ENCODE measurements at places on chromosomes 1 and 21.

- no peak for DNase-seq
Observed at GRCh38 chr1:10785728-10786638, 10.5 kb downstream of the CASZ1 start.

GRCh38 chr1:9235560-9235959 is 986 bp downstream of the H6PD start:
- DNase-seq, result no peak

DNA sequence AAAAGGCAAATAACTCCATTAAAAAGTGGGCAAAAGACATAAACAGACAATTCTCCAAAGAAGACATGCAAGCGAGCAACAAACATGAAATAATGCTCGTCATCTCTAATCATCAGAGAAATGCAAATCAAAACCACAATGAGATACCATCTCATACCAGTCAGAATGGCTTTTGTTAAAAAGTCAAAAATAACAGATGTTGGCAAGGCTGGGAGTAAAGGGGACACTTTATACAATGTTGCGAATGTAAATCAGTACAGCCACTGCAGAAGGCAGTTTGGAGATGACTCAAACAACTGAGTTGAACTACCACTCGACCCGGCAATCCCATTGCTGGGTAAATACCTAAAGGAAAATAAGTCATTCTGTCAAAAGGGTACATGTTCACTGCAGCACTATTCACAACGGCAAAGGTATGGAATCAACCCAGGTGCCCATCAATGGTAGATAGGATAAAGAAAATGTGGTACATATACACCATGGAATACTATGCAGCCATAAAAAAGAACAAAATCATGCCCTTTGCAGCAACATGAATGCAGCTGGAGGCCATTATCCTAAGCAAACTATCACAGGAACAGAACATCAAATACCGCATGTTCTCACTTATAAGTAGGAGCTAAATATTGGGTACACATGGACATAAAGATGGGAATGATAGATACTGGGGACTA is 25.9 kb downstream of the TSPAN2 start:
- no peak for DNase-seq

- peak; percentile 11 for DNase-seq
Observed at GRCh38 chr1:104648269-104648691, 898.6 kb downstream of the AMY1C start.

DNA sequence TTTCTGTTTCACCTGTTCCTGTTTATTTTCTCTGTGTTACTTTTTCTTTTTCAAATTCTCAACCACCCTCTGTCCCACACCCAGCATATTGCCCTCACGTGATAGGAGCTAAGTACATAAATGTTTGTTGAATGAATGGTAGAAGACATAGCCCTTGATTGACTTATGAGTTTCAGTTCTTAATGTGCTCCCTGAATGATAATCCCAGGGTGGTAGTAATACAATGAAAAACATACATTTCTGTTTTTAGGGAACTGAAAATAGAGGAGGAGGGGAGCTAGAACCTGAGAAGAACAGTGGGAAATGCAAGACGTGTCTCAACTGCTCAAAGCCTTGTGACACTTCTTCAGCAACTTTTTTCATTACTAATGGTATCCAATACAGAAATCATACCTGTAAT is 147.1 kb downstream of the SPATA46 start:
- no peak for DNase-seq

GRCh38 chr21:42107881-42108553 is 36.9 kb downstream of the UMODL1 start:
- DNase-seq, result peak; percentile 74

GRCh38 chr1:162196387-162196786 is 126.9 kb downstream of the NOS1AP start:
- DNase-seq, result peak; percentile 36

GRCh38 chr1:94067196-94067595 is 53.8 kb downstream of the ABCA4 start:
- no peak for DNase-seq

DNA sequence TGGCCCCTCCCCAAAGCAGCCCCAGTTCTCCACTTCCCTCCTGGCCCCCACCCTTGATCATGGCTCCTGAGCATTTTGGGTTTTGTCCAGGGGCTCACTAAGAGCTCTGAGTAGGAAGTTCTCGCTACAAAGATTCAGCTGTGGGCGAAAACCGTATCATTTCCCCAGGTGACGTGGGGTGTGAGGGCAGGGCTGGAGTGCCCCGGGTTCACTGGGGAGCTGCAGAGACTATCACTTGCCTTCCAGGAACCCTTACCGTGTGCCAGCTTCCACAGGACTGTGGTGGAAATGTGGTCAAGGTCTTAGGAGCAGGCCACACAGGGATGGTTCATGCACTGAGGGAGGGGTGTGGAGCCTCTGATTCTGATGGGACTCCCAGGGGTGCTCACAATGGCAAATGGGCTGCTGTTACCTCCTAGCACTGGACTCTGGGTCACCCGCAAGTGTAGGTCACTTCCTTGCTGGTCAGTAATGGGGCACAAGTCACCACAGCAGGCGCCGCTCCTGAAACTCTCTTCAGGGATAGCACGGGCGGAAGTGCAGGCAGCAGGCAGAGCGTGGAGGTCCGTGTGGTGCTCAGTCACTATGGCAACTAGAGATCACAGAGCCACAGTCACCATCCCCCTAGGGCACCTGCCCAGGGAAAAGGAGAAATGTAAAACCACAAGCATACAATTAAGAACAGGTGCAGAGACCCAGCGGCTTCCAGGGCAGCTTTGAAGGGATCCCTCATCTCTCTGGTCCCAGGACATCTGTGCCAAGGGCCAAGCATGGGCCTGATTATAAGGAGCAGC is 35.4 kb downstream of the RSPH1 start:
- peak; percentile 17 for DNase-seq

DNA sequence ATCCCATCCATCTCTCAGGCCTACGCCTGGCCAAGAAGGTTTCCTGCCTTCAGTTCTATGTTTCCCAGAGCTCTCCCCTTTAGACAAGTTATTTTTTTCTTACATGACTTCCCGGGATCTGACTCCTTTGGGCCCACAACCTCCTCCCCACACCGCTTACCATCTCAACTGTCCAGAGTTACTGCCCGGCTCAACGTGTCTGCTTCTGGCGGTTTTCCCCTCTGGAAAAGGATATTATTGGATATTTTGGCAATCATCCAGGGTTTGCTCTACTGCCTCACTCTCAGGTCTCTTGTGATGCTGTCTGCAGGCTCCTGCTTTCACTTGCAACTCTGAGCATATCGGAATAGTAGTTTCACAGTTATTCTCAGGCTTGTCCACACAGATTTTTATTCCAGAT is 318.2 kb upstream of the CAMK1G start:
- no peak for DNase-seq

DNA sequence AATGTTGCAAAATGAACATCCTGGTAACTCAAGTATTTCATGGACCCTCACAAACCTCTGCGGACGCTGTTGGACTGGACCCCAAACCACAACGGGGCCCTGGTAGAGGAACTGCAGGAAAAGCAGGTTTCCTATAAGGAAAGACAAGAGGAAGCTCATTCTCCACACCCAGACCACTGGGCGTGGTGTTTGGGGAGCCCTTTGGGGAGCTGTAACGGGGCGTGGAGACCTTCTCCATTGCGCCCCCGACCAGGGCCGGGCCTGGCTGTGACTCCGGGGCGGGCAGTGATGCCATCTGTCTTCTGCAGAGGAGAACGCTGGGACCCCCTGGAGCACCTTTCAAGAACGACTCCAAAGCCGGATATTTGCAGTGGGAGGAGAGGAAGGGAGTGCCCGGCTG is 30.0 kb upstream of the AGPAT3 start:
- DNase-seq, result no peak

- no peak for DNase-seq
Observed at GRCh38 chr1:173267453-173267945, 60.4 kb upstream of the TNFSF4 start.

- no peak for DNase-seq
Observed at GRCh38 chr21:36914244-36915013, 52.0 kb downstream of the HLCS start.

DNA sequence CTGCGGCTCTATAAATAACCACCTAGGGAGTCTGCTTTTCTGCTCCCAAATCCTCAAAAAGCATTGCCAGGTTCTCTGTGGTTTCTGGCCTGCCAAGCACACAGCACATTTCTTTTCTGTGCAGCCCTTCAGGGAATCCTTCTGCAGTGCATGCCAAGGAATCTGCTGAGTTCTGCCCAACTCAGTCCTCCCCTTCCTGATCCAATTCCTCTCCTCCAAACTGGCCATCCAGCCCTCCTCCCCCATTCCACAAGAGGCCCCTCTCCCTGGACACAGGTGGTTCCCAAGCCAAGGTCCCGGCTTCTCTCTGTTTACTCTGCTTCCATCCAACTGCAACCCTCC is 61.8 kb downstream of the HIVEP3 start:
- DNase-seq, result no peak

- DNase-seq, result no peak
Observed at GRCh38 chr1:10736634-10737586, 59.5 kb downstream of the CASZ1 start.

- no peak for DNase-seq
Observed at GRCh38 chr1:154870734-154871133, 653 bp upstream of the KCNN3 start.

DNA sequence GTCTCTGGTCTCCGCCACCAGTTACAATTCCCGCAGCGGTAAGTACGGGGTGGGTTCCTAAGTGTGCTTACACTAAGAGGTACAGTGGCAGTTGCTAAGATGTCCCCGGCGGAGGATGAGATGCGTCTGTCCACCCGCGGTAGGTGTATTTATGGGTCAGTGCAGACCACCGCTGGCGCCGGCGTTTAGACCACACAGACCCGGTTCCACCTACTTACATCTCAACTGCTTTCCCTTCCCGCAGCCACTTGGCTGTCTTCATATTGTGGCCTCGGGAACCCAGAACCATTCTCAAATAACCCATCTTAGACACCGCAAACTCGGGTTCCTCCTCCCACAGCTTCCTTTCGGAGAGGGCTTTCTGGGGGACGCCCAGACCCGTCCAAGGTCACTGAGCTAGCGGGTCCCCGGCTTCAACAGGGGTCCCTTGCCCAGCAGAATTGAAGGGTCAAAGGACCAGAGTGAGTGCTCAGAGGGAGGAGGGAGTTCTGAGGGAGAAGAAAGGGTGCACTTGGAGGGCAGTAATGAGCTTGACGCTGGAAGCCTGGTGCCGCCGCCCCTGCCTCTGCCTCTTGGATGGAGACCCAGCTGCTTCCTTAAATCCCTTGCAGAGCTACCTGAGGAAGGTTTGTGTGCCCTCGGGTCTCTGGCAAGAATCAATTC is 8.6 kb downstream of the NR5A2 start:
- DNase-seq, result no peak

- no peak for DNase-seq
Observed at GRCh38 chr1:15238789-15239188, 8.2 kb upstream of the FHAD1 start.

DNA sequence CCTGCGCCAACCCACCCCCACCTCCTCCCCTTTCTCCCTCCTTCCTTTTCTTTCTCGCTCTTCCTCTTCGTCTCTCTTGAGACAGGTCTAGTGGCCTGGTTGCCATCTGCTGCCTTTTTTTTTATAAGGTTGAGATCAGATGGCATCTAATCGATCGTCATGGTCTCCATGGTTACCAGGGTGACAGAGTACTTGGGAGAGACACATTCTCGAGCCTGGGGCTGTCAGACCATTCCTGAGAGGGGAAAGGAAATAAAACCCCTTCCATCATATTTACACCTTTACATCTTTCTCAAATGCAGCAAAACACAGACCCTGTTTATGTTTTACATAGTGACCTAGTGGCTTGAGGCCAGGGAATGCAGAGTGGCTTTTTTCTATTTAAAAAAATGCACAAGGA is 53.5 kb upstream of the SLC22A15 start:
- no peak for DNase-seq

GRCh38 chr1:84771895-84772294 is 81.6 kb upstream of the SSX2IP start:
- no peak for DNase-seq

All from Caco-2 (cell line).